GM03348 (cell line): ENCODE measurements at places on chromosomes 4 and X.
A peak's percentile ranks its signal among the peaks of the same experiment; 100 is the strongest.

DNA sequence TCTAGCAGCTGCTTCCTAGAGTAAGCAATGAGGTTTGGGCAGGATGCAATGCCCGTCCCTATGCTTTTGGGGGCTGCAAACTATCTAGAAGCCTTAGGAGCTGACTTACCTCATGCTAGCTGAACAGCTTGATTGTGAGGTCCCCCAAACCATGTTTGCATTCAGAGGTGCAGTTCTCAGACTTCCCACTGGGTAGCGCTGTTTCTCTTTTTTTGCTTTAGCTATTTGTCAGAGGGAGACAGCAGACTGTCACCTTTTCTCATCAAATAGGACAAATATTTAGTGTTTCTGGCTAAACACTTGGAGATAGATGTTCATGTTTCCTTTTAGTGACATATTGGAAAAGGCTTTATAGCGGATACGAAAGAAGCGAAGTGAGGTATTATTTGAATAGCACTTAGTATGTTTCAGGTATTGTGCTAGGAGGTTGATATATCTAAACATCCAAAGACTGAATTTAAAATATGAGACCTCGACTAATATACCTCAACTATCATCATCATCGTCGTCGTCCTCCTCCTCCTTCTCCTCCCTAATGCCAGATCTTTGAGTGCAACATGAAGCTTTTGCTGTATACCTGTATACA lies 18.7 kb upstream of the TMEM192 start:
- DNase-seq: peak; percentile 67

DNA sequence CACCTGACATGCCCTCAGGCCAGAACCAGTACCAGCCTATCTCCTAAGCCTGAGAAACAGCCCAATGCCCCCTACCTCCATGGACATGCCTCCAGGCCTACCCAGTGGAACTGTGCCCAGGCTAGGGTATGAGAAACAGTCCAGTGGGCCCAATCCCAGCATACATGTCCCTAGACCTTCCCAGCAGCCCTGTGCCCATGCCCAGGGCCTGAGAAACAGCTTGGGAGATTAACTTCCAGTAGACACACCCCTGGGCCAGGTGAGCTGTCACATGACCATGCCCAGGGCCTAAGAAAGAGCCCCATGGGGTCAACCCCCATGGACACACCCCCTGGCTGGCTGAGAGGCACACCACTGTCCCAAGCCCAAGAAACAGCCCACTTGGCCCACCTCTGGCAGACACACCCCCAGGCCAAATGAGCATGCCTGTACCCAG lies 78.8 kb downstream of the CBR4 start:
- no peak for DNase-seq

DNA sequence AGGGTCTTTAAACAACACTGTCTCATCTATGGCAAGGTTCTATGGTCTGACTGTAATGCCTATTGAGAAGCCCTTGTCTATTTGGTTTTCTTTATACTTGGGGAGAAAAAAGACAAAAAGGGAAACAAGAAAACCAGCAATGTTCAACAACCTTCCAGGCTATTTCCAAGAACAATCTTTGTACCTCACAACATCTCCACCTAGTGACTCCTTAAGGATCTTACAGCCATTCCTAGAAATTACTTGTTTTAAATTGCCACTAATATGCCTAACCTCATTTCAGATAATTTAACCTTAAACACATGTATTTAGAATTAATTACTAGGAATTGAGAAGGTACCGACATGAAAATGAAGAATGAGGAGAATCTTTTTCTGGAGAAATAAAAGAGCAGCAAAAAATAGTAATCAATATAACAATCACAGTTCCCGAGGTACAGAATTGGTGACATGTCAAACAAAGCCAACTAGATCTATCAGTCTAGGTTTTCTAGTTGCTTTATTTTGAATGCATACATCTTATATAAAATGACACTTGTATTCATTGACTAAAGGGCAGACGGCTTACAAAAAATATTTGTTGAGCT lies 1.6 kb upstream of the RBM46 start:
- peak; percentile 66 for DNase-seq

DNA sequence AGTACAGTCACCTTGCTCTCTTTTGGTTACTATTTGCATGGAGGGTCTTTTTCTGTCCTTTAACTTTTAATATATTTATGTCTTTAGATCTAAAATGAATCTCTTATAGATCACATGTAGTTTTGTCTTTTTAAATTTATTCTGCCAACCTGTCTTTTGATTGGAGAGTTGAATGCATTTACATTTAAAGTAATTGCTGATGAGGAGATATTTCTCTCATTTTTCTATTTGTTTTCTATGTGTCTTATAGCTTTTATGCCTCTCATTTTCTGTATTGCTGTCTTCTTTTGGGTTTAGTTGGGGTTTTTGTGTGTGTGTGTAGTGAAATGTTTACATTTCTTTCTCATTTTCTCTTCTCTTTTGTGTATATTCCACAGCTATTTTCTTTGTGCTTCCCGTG lies 123.5 kb downstream of the TBC1D19 start:
- DNase-seq: no peak
